Left ventricle myocardium superior (tissue), 1 donor: ENCODE measurements at places on chromosomes 5 and 9. TPM values are rescaled to one million over a fixed set of nuclear protein-coding genes. Genes with fewer than 3 reads are reported as not detected.

DNA sequence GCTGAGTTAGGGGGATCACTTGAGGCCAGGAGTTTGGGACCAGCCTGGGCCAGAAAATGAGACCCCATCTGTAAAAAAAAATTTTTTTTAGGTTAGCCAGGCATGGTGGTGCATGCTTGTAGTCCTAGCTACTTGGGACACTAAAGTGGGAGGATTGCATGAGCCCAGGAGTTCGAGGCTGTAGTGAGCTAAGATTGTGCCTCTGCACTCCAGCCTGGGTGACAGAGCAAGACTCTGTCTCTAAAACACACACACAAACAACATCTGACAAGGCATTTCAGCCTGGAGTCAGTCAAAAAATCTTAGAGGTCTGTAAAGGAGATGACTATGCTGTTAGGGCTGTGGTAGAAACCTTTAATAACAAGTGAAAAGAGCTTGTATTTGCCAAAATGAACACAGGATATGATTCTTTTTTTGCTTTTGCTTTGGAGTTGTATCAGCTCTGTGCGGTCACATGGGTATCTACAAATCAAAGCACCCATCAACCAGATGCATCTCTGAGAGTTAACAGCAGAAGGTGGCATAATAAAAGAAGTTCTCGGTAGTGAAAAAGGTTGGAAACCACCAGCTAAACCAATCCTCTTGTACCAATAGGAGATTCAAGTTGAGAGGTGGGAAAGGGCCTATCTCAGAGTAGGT is 3.6 kb upstream of the PSMD5 start:
- no peak for DNase-seq

DNA sequence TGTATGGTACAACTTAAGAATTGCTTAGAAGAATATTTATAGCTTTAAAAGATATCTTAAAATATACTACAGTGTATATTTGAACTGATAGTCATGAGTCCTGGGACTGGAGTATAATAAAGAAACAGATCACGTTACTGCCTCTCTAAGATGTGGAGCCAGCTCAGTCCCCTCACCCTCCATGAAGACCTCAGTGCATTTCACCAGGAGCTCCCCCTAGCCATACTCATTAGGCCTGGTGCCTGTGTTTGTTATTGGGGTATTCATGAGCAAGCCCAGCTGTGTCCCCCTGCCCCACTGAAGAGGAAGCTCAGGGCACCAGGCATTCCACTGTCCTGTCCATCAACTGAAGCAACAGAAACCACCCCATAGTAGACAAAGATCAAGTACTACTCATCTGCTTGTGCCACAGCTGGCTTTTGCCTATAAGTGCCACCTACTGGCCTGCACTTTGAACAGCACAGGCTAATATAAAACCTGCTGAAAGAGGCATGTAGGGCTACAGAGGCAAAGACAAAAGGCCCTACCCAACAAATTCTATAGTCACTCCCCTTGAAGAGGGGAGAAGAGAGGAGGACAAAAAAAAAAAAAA is 850.2 kb upstream of the NUDT12 start:
- DNase-seq, result no peak

- DNase-seq, result no peak
These were observed 517.0 kb downstream of the CCDC171 start for GRCh38 chr9:16069671-16070454.

DNA sequence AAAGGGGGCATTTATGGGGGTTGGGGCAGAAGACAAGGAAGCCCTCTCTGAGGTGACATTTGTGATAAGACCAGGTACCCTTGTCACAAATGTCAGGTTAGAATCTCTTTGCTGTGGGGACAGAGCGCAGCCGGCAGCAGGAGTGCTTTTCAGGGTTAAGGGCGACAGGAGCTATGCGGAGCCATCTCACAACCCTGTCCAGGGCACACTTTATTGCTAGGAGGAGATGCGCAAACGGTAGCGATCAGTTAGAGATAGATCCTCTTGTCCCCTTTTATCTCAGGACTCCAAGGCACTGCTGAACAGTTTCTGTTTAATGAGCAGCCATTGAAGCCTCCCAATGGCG is 438 bp upstream of the LAMC3 start:
- DNase-seq, result no peak

DNA sequence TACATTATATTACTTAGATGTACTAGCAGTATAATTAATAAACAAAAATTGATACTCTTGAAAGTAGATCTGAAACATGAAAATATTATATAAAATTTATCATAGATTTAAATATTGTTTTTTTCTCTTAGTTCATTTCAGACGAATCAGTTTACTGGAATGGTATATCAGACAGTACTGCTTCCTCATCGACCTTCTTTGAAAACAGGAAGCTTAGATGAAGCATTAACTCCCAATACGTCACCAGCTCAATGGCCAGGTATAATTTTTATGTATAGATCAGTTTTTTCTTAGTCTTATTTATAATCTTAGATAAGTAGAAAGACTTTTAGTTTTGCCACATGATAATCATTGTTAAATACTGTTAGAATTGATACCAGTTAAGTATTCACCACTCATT is 106.3 kb downstream of the DMXL1 start:
- no peak for DNase-seq

GRCh38 chr5:17150531-17150930 is 66.9 kb upstream of the BASP1 start:
- DNase-seq, result peak; percentile 42

- DNase-seq, result no peak
These were observed 173.8 kb downstream of the PCSK1 start for GRCh38 chr5:96259151-96259772.

DNA sequence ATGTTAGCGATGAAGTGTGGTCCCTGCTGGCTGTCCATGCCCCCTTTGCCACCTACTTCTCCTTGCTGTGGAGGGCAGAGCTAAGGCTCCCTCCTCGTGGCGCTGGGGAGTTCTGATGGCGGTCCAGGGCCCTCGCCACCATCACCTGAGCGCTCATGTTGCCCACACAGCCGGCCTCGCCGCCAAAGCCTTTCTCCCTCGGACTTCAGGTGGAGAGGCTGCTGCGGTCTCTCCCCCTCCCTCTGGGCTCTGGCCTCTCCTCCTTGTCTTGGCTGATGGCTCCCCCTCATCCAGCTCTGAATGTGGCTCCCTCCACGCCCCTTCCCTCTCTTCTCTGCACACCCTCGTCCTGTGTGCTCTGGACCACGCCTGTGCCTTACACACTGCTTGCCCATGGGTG is 14.5 kb upstream of the LPCAT1 start:
- no peak for DNase-seq

- no peak for DNase-seq
These were observed 8.0 kb upstream of the GRHPR start for GRCh38 chr9:37414503-37414943.

DNA sequence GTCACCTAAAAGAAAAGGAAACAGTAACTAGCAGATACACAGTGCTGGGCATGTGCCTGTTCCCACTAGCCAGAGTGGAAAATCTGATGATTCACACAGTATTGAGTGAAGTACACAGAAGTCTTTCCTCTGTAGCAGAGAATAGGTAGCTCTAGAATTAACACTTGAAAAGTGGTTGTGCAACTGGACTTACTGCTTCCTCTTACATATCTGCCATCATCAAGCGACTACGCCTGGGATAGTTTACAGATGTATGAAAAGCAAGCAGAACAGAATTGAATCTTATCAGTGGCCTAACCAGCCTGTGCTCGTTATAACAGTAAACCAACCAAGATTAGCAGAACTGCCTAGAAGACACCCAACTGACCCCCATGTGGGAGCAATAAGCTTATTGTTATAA is 130.6 kb downstream of the DTWD2 start:
- no peak for DNase-seq

DNA sequence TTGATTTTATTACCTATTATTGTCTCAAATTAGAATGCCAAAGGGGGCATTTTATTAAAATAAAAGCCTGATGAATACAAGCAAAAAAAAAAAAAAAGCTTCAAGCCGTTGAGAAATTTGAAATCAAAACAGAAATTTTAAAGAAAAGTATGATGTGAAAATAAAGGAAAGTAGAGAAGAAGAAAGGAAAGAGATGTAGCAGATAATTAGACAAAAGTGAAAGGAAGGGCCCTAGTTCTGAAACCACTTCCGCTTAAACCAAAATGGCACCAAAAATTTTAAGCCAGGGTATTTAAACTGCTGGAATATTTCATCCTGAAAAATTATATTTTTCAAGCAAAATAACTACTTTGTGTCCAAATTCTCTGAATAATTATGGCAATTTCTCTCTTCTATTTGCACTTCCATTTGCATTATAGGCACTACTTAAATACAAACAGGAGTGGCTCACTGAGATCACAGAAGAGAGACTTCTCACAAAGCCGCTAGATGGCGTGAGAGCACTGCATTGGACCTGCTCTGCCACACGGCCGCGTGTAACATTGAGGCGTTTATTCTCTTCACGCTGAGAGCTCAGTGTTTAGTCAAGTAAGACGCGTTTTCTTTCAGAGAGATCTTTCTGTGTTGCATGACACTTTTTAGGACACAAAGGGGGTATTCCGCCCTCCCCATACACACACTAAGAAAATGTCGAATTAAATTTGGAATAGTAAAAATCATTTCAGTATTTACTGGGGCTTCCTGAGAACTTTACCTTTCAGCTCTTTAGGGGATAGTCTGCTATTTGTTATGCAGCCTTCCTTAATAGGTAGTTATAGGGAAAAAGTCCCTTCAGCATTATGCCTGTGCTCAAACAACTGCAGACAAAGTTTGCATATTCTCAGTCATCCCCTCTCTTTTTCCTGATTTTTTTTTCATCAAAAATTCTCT is 368.4 kb upstream of the CCNH start:
- DNase-seq, result peak; percentile 68

The SYK gene
- total RNA-seq, result 5.1 TPM
